ENCODE measurements at places on chromosomes 5 and 9. TPM values are rescaled to one million over a fixed set of nuclear protein-coding genes. Genes with fewer than 3 reads are reported as not detected.

DNA sequence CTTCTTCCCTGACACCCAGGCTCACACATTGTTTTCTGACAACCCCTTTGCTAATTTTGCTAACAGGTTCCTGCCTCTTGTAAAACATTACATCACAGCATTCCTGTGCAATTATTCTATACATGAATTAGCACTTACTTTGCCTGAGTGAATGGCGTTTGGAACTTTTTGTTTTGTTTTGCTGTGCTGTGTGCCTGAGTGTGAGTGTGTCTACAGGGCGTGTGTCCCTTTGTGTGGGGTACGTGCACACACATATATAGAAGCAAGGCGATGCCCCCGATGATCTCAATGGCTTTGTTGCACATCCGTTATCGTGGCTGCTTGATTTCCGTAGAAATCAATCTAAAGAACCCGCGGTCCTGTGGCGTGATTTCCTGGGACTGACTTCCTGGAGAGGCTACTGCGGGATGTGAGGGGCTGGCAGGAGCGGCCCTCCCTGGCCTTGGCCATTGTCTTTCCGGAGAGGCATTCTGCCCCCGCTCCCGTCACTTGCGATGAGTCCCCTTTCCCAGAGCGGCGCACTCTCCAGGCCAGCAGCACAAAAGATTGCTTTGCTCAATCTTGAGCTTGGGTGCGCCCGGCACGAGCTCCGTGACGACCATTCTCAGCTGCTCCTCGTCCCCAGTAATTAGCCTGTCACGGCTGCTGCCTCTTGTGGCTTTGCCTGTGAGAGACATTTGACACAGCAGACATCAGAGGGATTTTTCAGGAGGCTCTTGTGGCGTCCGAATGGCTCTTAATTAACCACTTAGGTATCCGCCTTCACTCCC, 398.1 kb upstream of the IRX1 start:
- no peak for DNase-seq

DNA sequence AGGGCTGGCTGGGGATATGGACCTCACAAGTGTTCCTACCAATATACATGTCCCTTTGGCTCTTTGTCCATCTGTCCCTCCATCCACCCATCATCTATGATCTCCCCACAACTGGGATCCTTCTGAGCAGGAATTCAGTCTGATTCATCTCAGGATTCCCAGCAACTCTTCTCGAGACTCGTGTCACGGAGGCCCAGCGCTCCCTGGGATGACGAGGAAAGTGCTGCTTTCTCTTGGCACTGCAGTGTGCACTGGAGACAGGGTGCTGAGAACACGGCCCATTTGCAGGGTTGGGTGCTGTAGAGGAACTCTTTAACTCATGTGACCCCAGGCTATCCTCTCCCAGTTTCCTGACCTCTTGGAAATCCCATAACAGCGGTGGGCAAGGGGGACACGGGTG, 72.9 kb downstream of the ANGPTL2 start:
- DNase-seq: no peak

SPEF2 gene
- polyA plus RNA-seq: 18.5 TPM

GRCh38 chr5:157372472-157372822, 87.6 kb upstream of the NIPAL4 start:
- DNase-seq: no peak

DNA sequence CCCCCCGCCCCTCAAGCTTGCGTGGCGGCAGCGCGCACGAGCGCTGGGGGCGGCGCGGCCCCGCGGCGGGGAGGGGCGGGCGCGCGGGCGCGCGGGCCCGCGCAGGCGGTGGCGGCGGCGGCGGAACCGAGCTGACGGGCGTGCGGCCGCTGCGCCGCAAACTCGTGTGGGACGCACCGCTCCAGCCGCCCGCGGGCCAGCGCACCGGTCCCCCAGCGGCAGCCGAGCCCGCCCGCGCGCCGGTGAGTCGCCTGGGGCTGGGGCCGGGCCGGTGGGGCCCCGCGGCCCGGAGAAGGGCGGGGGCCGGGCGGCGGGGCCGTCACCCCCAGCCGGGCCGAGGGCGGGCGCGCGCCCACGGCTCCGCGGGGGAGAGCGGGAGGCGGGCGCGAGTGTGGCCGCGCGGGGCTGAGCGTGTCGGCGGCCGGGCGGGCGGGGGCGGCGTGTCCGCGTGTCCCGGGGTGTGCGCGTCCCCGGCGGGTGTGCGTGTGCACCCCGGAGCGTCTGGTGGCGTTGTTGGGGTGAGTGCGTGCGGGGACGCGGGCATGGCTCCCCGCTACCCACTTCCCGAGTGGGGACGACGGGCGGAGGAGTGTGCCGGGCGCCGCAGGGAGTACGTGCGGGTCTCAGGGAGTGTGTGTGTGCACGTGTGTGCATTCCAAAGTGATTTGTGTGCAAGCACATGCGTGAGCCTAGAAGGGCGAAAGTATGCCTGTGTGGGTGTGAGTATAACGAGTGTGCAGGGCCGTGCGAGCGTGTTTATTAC, at the start of gene NEK6:
NEK6 (plus strand) TSS at position 106 of the 763 bp plus-strand sequence. CDS start 44,016 bp downstream, outside the sequence.
- peak; percentile 70 for DNase-seq
